ENCODE measurements at places on chromosomes 2 and 18.

- no peak overlapping the region for H3K4me3 ChIP-seq
- no peak overlapping the region for H3K27ac ChIP-seq
- H3K27me3 ChIP-seq: no peaks in the 10 kb centered on the region
- H3K4me1 ChIP-seq: no peaks in the 10 kb centered on the region
- no peak for DNase-seq
Measured at GRCh38 chr18:41052625-41053024, 902.4 kb upstream of the PIK3C3 start.

DNA sequence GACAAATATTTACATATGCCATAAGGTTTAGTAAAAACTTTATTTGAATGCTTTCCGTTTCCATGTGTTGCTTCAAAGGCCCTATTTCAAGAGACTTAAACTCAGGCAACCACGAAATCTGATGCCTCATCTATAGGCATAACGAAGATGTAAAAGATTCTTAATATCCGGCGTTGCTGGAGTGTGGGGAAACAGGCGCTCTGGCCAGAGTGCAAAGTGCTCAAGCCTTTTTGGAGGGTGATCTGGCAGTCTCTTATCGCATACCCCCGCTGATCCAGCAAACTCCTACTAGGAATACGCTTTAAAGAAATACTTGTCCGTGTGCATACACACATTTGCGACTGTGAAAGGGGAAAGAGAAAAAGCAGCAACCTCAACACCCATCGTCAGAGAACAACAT lies 108.8 kb downstream of the NOL10 start:
- peaks cover 2% of the 10 kb centered on the region for H3K4me1 ChIP-seq
- H3K36me3 ChIP-seq: peaks cover 79% of the 10 kb centered on the region
- H3K27me3 ChIP-seq: no peaks in the 10 kb centered on the region

DNA sequence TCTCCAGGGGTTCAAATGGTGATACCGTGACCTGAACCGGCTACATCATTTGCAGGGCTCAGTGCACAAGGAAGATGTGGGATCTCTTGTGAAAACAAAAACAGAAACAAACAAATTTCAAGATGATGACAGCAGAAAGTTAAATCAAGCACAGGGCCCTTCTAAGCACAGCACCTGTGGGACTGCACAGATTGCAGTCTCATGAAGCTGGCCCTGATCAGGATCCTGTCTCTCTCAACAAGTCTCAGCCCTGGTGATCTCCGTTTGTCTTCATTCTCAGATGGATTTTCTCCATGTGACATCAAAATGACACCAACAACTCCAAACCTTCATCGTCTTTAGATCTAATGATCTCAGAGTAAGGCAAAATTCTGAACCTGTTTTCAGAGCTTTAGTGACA lies 39.7 kb downstream of the LTBP1 start:
- H3K4me3 ChIP-seq: no peak overlapping the region
- H3K36me3 ChIP-seq: no peaks in the 10 kb centered on the region
- no peaks in the 10 kb centered on the region for H3K4me1 ChIP-seq
- no peak for DNase-seq

DNA sequence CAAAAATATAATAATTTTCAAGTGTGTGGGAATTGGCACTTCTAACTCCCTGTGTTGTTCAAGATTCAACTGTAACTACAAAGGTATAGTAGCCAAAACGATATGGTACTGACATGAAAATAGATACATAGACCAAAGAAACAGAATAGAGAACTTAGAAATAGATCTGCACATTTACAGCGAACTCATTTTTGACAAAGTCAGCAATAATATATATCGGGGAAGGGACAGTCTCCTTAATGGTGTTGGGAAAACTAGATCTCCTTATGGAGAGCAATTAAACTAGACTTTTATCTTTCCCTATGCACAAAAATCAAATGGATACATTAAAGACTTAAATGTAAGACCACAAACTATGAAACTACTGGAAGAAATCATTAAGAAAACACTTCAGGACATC lies 1530.6 kb upstream of the SLC39A10 start:
- no peaks in the 10 kb centered on the region for H3K27me3 ChIP-seq
- no peaks in the 10 kb centered on the region for H3K4me1 ChIP-seq
- no peak overlapping the region for H3K27ac ChIP-seq
- no peaks in the 10 kb centered on the region for H3K36me3 ChIP-seq

GRCh38 chr2:69780921-69781320 lies 39.0 kb downstream of the ANXA4 start:
- H3K27me3 ChIP-seq: no peaks in the 10 kb centered on the region
- H3K27ac ChIP-seq: no peak overlapping the region
- peak overlapping the region; percentile 8 for H3K4me3 ChIP-seq
- peaks cover 44% of the 10 kb centered on the region for H3K4me1 ChIP-seq
- DNase-seq: no peak

GRCh38 chr2:172919732-172920131 lies 155.9 kb upstream of the MAP3K20 start:
- peaks cover 5% of the 10 kb centered on the region for H3K27me3 ChIP-seq
- H3K4me3 ChIP-seq: no peak overlapping the region
- no peak overlapping the region for H3K27ac ChIP-seq
- H3K36me3 ChIP-seq: no peaks in the 10 kb centered on the region
- H3K4me1 ChIP-seq: no peaks in the 10 kb centered on the region

DNA sequence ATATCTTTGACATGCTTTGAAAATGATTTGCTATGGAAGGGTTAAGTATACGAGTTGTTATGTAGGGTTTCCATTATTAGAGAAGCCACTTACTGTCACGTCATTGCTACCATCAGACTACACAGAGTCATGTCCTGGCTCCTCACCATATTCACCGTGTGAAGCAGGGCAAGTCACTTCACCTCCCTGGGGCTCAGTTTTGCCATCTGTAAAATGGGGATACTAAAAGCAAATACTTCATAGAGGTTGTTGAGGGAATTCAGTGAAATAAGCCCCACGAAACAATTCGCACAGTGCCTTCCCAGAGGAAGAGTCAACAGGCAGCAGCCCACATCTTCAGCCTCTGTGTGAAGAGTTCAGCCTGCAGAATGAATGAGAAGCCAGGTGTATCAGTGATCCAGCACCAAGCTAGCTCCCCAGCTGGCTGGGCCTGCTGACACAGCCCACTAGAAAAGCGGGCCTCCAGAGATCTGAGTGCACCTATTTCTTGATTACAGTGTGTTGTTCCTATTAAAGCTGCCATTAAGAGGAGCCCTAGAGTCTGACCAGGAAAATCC lies 3.4 kb downstream of the DIPK1C start:
- no peaks in the 10 kb centered on the region for H3K36me3 ChIP-seq
- DNase-seq: no peak
- no peak overlapping the region for H3K27ac ChIP-seq
- peaks cover 29% of the 10 kb centered on the region for H3K27me3 ChIP-seq
- H3K4me3 ChIP-seq: no peak overlapping the region
- peaks cover 9% of the 10 kb centered on the region for H3K4me1 ChIP-seq

- H3K4me1 ChIP-seq: peaks cover 27% of the 10 kb centered on the region
- H3K27me3 ChIP-seq: no peaks in the 10 kb centered on the region
- H3K4me3 ChIP-seq: no peak overlapping the region
- no peak overlapping the region for H3K27ac ChIP-seq
- peaks cover 15% of the 10 kb centered on the region for H3K36me3 ChIP-seq
- no peak for DNase-seq
Measured at GRCh38 chr2:207720517-207721187, 9.2 kb downstream of the CCNYL1 start.

- no peaks in the 10 kb centered on the region for H3K27me3 ChIP-seq
- H3K4me3 ChIP-seq: no peak overlapping the region
- DNase-seq: no peak
- no peaks in the 10 kb centered on the region for H3K4me1 ChIP-seq
- no peaks in the 10 kb centered on the region for H3K36me3 ChIP-seq
Measured at GRCh38 chr2:2797797-2798196, 466.7 kb upstream of the MYT1L start.

Data from activated B cell treated with CpG ODN at 0.5 μM for 24 hours (primary cell).